Lower lobe of right lung (tissue), 2 donors: ENCODE measurements at places on chromosomes 11 and 22. TPM values are rescaled to one million over a fixed set of nuclear protein-coding genes. Genes with fewer than 3 reads are reported as not detected.

The OR51B2 gene
- not detected for total RNA-seq

The KRTAP5-7 gene
- total RNA-seq, result not detected

The MYBPC3 gene
- 0.86 TPM for total RNA-seq

The C11orf42 gene
- total RNA-seq, result not detected

GRCh38 chr22:27237080-27237741, 564.3 kb downstream of the MN1 start:
- no peak for DNase-seq

- no peak for DNase-seq
These were observed 107.8 kb downstream of the ZBTB16 start for GRCh38 chr11:114167355-114167754.

GRCh38 chr22:50177537-50178470, 7.3 kb downstream of the PANX2 start:
- DNase-seq, result peak; percentile 39

DNA sequence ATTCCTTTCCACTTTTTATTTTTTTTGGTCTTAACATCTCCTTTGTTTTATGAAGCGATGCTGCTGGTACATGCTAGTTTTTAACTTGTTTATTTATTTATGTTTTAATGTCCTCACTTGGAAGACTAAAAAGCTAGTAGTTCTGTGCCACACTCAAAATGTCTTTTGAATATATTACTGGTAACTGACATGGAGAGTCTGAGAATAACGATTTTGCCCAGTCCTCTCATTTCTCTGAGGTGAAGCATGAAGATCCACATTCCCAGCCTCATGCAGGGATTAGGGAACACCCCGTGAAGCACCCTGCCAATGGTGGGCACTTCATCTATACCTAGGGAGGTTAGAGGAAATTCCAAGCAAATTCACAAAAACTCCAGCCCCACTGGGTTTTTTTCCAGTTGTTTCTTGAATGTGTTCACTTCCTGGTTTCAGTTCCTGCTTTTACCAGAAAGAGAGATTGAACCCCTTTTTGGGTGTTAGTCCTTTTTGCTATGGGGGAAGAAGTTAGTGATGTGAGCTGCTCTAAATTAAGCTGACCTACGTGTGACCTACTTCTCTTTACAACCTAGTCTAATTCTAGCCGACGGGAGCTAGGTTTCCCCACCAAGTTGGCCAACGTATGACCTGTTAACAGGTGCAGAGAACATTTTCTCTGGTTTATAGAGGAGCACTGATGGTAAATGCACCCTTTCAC, 106.1 kb downstream of the SLC1A2 start:
- DNase-seq, result no peak

DNA sequence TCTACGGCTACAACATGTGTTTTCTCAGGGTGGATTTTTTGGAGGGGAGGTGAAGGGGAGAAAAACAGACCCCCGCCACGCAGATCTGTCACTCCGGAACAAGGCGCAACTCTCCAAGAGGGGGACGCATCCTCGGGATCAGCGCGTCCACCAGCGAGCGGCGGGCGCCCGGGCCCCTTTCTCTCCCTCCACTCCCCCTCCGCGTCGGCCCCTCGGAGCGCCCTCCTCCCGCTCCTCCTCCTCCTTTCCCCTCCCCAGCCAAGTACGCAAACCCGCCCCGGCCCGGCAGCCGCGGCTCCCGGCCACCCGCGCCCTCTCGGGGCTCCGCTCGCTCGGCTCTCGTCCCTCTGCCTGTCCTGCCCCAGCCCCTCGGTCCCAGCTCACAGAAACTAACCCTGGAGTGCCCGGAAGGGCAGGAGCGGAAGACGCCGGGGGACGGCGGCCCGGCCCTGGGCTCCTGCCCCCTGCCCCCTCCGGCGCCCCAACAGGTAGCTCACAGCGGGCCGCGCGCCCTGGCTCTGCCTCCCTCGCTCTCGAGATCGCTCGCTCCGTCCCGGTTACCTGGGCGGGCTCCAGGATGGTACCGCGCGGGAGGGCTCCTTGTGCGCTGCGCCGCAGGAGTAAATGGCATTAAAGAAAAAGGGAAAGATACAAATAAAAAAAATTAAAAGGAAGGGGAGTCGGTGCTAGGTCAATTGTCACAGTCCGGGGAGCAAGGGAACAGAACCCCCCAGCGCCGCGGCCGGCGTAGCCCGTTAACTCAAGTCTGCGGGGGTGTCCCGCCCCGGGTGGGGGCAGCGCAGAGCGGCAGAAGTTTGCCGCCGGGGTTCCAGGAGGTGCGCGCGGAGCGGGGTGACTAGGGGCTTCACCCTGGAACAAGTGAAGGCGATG, 131.4 kb upstream of the C11orf58 start:
- peak; percentile 55 for DNase-seq

GRCh38 chr11:20261526-20261925, 101.3 kb upstream of the DBX1 start:
- DNase-seq, result no peak

DNA sequence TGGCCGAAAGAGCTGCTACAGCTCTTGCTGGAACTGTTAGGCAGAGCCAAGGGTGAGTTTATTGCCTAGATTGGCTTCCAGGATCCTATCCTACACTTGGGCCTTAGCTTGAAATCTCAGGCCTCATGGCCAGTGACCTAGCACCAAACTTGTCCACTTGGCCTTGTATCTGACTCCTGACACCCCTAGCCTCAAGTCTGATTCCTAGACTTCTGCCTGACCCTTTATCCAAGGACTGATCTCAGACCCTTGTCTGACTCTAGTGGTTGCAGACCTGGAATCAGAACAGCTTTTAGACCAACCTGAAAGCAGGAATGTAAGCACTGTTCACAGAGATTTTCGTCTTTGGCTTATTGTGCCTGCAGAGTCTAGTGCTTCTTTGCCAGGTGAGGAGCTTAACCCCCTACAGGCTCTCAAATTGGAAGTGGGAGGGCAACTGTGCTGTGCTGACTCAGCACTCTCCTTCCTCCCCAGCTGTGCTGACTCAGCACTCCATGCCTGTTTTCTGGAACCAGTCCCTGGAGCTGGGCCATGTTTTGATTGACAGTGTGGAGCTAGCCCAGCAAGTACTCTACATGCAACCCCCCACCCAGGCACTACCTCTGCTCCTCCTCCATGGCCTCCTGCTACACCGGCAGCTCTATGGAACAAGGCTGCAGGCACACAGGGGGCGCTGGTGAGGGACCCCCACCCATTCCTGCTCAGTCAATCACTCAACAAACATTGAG, 35.1 kb downstream of the RRP8 start:
- DNase-seq, result no peak

DNA sequence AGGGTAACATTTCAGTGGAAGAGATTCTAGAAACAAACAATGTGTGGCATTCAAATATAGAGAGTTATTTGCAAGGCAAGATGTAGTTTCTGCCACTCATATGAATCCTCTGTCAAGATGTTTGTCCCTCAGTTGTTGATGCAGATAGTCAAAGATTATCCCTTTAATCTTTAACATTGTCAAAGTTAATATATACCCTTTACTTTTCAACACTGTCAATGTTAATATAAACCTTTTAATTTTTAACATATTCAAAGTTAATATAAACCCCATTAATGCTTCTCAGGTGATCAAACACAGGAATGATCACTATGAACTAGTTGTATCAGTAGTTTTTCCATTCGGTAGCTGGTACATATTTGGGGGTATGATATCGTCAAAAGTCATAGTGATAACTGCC, 51.9 kb upstream of the PICALM start:
- no peak for DNase-seq

DNA sequence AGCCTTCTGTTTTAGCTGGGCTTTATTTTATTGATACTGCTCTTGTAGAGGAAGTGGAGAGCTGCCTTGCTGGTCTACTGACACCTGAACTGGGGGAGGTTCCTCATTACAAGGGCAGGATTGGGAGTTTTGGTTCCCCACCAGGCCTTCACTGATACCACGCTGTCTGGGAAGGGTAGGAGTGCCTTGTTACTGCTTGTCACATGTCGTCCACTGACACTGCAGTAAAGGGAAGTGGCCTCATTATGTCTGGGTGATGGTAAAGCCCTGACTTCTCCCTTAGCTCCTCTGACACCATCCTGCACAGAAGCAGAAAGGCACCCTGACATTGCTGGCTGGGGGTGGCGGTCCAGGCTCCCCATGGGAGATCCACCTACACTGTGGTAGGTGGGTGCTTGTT, 38.7 kb upstream of the ELF5 start:
- peak; percentile 49 for DNase-seq

- DNase-seq, result no peak
These were observed 127.6 kb downstream of the CNTN5 start for GRCh38 chr11:99148352-99148751.

- DNase-seq, result no peak
These were observed 56.3 kb upstream of the PDE3B start for GRCh38 chr11:14587258-14587657.

DNA sequence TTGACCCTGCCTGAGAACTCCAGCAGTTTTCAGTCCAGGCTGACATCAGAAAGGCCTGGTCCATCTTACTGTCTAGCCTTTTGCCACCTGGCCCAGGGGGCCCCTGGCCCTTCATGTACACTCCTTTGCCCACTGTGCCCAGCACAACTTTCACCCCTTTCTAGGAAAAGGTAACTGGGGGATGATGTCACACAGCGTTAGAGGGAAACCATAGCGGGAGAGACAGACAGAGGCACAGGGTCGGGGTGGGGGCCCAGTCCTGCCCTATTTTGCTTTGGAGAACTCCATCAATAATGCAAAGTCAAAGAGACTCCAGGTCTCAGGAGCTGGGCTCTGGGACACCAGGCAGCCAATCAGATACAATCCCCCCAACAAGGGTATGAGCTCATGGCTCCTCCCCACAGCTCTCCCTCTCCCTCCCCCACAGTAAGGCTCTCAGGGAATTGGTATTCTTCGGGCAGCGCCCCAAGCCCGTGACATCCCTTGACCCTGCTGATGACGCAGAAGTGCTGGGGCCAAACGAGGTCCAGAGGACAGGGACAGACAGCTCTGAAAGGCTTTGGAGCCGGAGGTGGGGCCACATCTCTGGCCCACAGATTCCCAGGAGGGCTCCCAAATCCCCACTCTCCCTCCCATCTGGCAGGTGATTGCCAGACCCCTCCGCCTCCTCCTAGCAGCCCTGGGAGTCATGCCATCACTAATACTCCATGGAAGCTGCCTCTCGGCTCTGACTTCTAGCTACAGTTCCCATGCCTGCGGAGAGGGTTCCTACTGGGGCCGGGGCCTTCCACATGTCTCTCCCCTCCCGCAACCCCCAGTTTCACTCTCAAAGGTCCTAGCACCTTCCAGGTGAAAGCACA, 5.9 kb downstream of the USP2 start:
- no peak for DNase-seq

DNA sequence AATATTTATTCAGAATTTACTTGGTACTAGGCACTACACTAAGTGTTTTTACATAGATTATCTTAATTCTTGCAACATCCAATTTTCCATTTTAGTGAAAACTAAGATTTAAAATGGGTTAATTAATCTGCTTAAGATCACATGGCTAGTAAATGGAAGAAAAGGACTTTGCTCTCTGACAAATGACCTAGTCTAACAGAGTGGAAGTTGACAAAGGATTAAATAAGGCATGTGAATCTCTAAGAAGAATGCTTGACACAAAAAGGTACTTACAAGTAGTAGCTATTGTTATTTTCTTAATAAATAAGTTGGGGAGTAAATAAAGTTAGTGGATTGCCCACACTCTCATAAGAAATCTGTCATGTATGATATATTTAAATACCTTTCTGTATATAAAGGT, 584.8 kb downstream of the DLG2 start:
- no peak for DNase-seq

DNA sequence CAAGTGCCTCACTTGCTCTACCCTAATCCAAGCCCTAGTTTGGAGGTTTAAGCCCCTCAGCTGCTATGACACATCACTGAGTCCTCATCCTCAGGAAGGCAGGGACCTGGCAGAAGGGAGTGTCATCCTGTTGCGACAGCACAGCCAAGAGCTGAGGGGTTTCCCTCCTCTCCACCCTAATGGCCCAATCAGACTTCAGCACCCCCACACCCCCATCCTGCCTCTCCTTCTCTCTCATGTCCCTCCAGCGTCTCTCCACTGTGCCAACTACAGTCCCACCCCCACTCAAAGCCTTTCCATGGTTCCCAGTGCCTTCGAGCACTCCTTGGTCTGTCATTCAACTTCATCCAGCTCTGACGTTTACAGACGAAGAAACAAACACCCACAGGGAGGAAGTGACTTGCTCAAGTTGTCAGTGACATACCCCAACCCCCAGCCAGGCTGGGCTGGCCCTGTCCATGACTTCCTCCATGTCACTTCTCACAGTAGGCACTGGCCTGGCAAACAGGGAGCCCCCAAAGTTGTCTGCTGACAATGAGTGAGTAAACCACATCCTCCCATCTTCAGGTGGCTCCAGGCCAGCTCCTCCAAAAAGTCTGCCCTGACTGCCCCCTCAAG, 15.6 kb downstream of the ARAP1 start:
- peak; percentile 86 for DNase-seq

GRCh38 chr22:19586922-19587684, 62.9 kb upstream of the CLDN5 start:
- DNase-seq, result no peak
